Karpas-422 (cell line): ENCODE measurements at places on chromosomes 13 and 19.
A peak's percentile ranks its signal among the peaks of the same experiment; 100 is the strongest.

DNA sequence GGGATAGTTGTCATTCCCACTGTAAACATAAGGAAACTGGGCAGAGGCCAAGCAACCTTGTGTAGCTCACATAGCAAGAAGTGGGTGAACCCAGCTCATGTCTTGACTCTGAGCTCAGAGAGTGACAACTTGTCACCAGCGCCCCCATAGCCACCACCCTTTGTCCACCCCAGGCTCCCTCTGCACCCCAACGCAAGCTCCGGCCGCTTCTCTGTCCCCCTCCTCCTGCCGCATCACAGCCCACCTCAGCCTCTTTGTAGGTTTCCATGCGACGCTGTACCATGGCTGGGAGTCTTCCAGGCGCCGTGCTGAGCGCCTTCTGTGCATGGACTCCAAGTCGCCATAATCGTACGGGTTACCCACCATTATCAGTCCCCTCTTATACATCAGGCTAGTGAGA is 3.3 kb downstream of the GP6 start:
- DNase-seq: no peak

DNA sequence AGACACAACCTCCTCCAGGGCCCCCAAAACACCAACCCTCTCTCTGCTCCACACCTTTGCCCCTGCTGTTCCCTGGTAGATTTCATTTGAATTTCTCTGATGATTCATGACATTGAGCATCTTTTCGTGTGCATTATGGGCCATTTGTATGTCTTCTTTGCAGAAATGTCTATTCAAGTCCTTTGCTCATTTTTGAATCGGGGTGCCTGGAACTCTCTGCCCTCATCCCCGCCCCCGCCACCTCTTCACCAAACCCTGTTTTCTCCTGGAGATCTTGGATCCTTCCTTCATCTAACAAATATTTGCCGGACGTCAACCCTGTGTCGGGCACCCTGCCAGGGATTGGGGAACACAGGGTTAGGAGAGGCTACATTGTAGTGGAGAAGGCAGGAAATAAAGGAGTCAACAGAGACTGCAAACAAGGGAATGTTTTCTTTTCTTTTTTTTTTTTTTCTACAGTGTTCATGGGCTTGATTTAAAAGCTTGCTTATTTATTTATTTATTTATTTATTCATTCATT is 25.5 kb upstream of the SLC1A5 start:
- no peak for DNase-seq

- DNase-seq: no peak
These were observed 25.9 kb downstream of the NBEA start for GRCh38 chr13:34967851-34968562.

DNA sequence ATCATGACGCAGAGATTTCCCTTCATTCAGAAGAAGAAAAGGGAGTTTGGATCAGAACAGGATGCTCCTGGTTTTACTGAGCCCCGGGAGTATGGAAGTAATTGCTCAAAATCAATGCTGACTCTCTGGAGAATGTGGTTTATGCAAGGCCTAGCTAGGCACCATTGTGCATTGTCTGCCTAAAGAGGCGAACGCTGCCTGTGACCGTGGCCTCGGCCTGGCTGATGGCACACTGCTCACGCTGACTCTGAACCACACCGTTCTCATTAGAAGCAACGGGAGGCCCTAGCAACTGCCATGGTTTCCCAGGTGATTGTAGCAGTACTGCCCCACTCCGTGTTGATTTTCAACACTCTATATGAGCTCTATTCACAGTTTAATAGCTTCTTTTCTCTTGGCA is 41.7 kb upstream of the UBL3 start:
- no peak for DNase-seq

- peak; percentile 78 for DNase-seq
These were observed 36.1 kb upstream of the USPL1 start for GRCh38 chr13:30581582-30581981.

DNA sequence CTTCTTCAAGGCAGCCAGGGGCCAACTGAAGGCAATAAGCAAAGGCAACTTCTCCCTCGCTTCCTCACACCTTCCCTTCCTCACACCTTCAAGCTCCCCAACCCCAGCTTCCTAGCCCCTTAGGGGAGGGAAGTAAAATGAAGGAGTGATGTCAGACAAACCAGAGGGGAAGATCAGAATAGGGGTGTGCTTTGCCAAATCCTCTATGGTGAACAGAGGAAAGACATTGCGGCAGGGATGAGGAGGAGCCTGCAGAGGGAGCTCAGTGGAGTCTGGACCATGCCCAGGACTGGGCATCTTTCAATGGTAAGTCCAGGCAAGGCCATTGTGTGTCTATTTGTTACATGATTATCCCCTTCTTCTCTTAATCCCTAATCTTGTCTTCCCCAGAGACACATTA is 164.0 kb downstream of the TSHZ3 start:
- DNase-seq: no peak

GRCh38 chr19:41915021-41915775 is 13.1 kb downstream of the ERFL start:
- no peak for DNase-seq

- no peak for DNase-seq
These were observed 564.1 kb downstream of the DCT start for GRCh38 chr13:93915269-93915809.

GRCh38 chr19:12806242-12807081 is at the start of gene RNASEH2A:
RNASEH2A (plus strand) TSS chr19:12806584; CDS start chr19:12806674, 90 bp downstream.
- peak; percentile 97 for DNase-seq

DNA sequence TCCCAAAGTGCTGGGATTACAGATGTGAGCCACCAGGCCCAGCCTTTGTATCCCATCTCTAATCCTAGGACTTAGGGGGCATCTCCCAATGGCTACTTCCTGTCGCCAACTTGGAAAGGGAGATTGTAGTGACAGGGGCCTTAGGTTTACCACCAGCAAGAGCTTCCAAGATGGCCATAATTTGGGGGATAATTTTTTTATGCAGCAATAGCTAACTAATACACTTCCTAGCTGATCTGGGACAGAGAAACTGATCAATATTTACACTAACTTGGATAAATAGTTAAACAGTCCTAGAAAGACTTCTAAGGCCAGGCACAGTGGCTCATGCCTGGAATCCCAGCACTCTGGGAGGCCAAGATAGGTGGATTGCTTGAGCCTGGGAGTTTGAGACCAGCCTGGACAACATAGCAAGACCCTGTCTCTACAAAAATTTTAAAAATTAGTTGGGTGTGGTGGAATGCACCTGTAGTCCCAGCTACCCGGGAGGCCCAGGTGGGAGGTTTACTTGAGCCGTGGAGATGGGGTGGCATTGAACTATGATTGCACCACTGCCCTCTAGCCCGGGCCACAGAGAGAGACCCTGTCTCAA is 5.3 kb upstream of the COLGALT1 start:
- no peak for DNase-seq

DNA sequence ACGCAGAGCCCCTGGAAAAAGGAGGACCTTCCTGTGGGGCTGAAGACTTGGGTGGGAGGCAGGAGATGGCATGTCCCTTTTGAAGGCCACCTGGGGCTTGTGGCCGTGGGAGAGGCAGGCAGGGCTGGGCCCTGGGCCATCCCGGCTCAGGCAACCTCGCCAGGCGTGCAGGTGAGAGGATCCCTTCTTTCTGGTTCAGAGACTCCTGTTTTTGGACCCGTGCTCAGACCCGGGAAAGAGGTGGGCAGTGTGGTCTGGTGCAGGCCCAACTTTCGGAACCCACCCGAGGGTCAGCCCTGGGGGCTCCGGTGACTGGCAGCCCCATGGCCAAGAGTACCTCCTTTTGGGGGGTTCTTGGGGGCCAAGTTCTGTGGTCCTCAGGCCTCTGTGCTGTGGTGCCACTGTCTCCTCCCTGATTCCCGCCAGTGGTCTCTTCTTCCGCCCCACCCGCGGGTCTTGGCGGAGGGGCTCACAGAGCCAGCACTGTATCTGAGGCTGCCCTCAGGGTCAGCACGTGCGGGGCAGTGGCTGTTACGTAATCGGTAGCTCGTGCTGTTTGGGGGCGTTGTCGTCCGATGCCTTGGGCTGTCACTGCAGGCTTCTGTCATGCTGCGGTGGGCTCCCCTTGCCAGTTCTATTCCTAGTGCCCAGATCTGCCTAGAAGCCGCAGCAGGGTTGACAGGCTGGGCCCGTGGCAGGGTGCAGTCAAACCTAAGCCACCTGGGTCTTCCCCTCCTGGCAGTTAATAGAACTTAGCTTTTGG is 42.7 kb downstream of the KDM4B start:
- DNase-seq: no peak

DNA sequence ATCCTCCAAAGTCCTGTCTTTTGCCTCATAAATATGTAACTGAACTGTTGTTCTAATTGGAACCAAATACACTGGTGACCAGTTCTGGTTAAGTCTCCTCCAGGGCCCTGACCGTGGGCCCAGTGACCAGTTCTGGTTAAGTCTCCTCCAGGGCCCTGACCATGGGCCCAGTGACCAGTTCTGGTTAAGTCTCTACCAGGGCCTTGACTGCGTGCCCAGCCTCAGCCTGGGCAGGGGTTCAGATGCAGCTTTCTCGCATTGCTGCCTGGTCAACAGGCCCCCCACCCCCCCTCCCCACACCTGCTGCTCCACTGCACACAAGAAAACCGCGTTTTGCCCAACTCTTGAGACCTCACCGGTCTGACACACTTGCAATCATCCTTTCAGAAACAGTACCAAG is 3.8 kb upstream of the GRTP1 start:
- DNase-seq: no peak

GRCh38 chr13:39685652-39686051 is 30.2 kb downstream of the COG6 start:
- DNase-seq: peak; percentile 76

- DNase-seq: peak; percentile 59
These were observed 88.8 kb downstream of the ZNF429 start for GRCh38 chr19:21593934-21594820.

GRCh38 chr13:46663206-46664037 is 110.5 kb downstream of the LRCH1 start:
- DNase-seq: no peak

- peak; percentile 51 for DNase-seq
These were observed 774 bp upstream of the PPP2R1A start for GRCh38 chr19:52188822-52189734.

GRCh38 chr19:32910874-32911273 is 41.3 kb upstream of the SLC7A9 start:
- no peak for DNase-seq

- no peak for DNase-seq
These were observed 149.8 kb upstream of the TMTC4 start for GRCh38 chr13:100824366-100824765.

DNA sequence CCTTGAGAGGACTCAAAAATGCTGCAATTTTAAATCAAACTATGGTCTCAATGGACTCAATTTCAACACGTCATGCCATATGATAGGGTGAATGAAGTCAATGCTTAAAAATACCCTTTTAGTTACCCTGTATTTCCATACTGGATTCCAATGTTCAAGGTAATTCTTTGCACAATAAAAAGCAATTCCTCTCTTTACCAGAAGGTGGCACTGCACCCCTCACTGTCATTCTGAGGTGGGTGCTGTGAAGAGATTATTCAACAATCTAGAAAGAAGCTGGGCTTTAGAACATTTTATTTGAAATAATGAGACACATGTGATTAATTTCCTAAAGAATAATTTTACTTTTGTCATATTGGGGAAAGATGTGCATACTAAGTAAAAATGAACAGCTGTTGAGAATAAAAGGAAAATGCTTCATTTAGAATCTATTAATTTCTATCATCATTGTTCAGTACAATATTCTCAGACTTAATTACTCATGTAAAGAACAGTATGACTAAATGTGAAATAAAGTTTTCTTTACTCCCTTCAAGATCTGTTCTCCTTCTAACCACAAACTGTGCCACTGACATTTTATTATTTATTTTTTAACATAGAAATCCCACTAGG is 789.1 kb downstream of the GPC5 start:
- DNase-seq: peak; percentile 78

- DNase-seq: no peak
These were observed 67.2 kb downstream of the ALOX5AP start for GRCh38 chr13:30802501-30802900.

DNA sequence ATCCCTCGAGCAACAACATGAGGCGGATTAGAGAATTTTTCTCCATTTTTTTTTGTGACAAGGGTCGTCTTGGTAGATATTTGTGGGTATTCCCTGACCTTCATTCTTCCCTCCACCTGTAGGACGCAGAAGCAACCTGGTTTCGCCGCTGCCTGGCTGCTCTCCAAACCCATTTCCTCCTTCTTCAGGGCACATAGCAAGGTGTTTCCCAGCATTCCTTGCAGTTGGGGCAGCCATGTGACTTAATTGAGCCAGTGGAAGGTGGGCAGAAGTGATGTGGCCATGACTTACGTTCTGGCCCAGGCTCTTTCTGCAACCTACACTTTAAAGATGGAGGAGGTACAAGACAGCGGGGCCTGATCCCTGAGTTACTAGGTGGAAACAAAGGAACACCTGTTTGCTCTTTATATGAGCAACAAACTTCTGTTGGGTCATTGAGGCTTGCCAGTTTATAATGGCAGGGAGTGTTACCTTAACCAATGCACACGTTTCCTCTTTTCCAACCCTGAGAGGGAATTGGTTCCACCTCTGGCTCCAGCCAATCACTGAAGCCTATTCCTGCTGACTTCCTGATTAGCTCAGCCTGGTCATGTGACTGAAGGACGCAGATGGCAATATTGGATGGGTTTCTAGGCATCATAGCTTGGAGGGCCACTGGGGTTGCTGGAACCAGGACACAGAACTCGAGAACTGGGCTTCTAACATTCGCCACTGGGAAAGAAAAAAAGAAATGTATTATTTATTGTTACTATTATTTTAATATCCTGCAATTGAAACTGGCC is 30.8 kb upstream of the ZNRF4 start:
- DNase-seq: no peak

- no peak for DNase-seq
These were observed 148.9 kb downstream of the USP12 start for GRCh38 chr13:27022571-27023311.

GRCh38 chr19:13195678-13196077 is 45.5 kb downstream of the IER2 start:
- DNase-seq: peak; percentile 86

GRCh38 chr13:40109351-40109844 is 453.9 kb downstream of the COG6 start:
- DNase-seq: no peak

- peak; percentile 52 for DNase-seq
These were observed 59.1 kb upstream of the GPR183 start for GRCh38 chr13:99366075-99366987.

GRCh38 chr13:40186626-40187323 is 479.7 kb downstream of the FOXO1 start:
- no peak for DNase-seq

DNA sequence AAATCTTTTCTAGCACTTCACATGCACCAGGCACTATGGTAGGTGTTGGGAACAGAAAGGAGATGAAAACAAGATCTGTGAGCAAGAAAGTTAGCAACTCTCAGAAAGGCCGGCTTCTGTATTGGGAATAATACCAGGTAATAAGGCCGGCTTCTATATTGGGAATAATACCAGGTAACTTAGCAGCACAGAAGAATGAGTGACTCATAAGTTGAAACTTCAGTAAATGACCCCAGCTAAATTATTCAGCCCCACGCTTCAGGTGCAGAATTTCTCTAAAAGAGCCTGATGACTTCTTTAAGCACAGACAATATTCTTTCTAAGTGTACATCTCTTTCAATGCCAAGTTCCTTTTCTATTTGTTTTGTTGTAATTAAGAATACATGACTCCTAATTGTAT is 151.3 kb downstream of the MYO16 start:
- no peak for DNase-seq

- no peak for DNase-seq
These were observed 403.2 kb downstream of the EFNB2 start for GRCh38 chr13:106132216-106132615.
